ENCODE measurements at places on chromosomes 11 and 22. TPM values are rescaled to one million over a fixed set of nuclear protein-coding genes. Genes with fewer than 3 reads are reported as not detected.

DNA sequence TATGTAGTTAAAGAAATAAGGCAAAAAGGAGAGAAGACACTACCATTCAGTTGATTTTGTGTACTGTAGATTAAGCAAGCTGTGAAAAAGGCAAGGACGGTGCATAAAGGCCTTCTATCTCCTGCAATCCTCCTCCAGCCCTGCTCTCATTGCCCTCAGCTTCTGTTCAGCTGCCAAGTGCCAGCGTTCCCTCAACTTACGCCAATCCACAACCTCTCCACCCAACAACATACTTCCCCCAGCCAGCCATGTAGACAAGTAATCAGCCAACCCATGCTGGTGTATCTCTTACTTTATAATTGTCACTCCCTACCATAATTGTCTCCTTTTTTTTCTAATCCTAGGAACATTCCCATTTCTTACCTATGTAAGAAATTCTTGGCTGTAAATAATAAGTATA, 30.1 kb upstream of the ANO5 start:
- DNase-seq: no peak

GRCh38 chr11:34480314-34480713, 33.3 kb downstream of the ELF5 start:
- no peak for DNase-seq

SPECC1L gene
- 39.1 TPM for total RNA-seq

GRCh38 chr11:36273110-36273509, 16.1 kb downstream of the COMMD9 start:
- peak; percentile 16 for DNase-seq

OR52A1 gene
- not detected for total RNA-seq

DNA sequence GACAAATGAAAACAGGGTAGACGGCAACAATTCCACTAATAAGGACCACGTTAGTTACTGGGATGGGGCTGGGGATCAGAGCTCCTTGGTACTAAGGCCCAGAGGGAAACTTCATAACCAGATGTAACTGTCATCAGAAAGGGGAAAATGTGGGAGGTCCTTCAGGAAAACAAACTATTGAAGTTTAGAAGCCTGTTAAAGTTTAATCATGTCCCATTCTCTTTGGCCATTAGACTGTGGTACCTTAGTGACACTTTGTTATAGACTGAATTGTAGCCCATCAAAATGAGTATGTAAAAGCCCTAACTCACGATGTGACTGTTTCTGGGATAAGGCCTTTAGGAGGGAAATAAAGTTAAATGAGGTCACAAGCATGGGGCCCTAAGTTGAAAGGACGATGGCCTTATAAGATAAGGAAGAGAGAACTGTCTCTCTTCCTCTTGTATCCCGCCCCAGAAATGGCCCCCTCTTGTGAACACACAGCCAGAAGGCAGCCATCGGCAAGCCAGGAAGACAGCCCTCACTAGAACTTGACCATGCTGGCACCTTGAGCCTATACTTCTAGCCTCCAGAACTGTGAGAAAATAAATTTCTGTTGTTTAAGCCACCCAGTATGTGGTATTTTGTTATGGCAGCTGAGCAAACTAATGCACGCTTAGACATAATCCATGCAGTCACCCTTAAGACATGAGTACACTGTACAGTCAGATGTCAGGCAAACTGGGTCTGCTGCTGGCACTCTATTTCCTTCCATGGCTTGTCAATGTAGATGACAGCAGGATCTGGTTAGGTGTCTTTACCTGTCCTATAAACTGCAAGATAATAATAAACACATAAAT, 26.9 kb upstream of the USP47 start:
- no peak for DNase-seq

GRCh38 chr11:30984827-30985226, 384.7 kb downstream of the DCDC1 start:
- no peak for DNase-seq

DNA sequence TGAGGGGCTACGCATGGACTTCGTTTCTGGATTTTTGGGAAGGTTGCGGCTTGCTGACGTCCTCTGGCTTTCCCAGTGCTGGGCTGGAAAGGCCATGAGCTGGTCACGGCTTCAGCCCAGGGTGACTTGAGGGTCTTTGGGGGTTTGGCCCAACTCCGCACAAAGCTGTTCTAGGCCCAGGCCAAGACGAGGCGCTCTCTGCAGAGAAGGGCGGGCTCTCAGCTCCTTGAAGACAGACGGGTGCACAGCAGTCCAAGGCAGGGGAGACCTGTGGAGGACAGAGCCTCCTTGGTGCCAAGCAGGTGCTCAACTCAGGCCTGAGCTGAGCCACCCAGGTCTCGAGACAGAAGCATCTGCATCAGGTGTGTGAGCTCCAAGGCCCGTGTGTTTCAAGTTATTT, 1003.7 kb downstream of the BRD1 start:
- DNase-seq: no peak

SLC22A12 gene
- total RNA-seq: not detected

- DNase-seq: no peak
These were observed 1.8 kb downstream of the MTMR2 start for GRCh38 chr11:95922099-95922498.

CNTF gene
- 1.6 TPM for total RNA-seq

DNA sequence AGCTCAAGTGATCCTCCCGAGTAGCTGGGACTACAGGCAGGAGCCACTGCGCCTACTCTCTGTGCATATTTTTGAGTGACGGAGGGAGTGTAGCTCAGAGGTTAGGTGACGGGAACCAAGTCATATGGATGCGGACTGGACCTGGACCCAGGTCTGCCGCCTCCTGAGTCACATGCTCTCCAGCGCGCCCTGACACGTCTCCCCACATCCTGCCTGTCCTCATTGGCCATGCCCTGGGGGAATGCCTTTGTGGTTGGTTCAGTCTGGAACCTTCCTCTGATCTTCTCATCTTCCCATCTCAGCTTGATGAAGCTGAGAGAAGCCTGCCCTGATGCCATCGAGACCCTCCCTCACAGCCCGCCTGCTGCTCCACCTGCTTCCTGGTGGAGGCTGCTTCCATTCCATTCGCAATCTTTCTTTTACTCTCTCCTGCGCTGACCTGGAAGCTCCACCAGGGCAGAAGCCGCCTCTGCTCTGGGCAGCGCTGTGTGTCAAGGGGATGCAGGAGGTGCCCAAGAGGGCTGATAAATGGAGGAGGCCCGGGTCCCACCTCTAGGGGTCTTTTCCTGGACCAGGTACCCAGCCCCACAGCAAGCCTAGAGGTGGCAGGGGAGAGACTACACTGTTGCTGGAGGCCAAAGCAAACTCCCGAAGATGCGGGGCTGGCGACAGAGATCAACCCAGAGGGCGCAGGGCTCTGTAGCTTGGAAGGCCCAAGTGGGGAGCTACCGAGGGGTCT, 13.9 kb upstream of the BAIAP2L2 start:
- DNase-seq: no peak

NXPE1 gene
- total RNA-seq: not detected
